Left renal pelvis (tissue), 4 donors: ENCODE measurements at places on chromosomes 13 and 19.
A peak's percentile ranks its signal among the peaks of the same experiment; 100 is the strongest.

GRCh38 chr13:22161871-22162270, 491.0 kb downstream of the FGF9 start:
- no peak for DNase-seq

DNA sequence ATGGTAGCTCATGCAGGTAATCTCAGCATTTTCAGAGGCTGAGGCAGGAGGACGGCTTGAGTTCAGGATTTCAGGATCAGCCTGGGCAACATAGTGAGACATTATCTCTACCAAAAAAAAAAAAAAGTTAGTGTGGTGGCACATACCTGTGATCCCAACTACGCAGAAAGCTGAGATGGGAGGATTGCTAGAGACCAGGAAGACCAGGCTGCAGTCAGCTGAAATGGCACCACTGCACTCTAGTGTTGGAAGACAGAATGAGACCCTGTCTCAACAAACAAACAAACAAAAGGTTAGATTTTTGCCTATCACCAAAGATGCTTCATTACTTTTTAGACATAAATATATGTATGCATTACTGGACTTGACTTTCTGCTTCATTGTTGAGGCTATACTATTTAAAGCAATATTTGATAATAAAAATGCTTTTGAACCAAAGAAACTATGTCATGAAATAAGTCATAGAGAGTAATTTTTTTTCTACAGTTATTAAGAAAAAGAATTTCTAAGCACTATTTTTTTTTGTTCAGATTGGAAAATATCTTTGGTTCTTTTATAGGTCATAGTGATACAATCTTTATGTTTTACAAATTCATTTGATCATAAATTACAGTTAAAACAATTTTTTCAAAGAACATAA, 1180.1 kb upstream of the ATXN8OS start:
- peak; percentile 21 for DNase-seq

DNA sequence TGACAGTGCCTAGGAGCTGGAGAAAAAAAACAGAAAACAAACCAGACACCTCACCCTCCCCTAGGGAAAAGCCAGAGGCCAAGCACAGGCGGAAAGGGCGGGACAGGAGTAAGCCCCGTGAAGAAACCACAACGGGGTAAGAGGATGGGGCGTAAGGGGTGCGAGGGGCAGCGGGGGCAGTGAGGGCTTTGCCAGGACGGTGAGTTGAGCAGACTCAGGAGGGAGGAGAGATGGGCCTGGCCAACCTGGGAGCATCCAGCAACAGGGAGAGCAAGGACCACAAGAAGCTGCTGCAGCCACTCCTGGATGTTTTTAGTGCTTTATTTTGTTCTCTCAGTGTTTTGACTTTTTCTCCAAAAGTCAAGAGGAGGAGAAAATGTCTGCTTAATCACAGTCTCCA, 114.1 kb upstream of the SOX1 start:
- no peak for DNase-seq

GRCh38 chr13:95745289-95745688, 68.3 kb downstream of the DNAJC3 start:
- DNase-seq, result no peak

DNA sequence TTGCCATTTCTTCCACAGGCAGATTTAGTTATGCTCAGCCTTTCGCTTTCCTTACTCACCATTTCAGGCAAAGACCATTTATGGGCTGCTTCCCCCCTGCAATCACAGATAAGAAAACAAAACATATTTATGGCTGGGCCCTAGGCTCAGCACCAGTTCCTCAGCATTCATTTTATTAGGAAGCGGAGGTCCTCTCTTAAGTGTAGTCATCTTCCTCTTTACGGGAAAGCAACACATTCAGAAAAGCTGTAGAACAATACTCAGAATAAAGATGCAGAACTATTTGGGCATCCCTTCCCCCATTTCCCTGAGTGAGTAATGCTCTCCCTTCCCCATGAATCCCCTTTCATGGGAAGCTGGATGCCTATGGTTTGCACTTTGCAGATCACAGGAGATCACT, 27.9 kb downstream of the FLT1 start:
- no peak for DNase-seq

DNA sequence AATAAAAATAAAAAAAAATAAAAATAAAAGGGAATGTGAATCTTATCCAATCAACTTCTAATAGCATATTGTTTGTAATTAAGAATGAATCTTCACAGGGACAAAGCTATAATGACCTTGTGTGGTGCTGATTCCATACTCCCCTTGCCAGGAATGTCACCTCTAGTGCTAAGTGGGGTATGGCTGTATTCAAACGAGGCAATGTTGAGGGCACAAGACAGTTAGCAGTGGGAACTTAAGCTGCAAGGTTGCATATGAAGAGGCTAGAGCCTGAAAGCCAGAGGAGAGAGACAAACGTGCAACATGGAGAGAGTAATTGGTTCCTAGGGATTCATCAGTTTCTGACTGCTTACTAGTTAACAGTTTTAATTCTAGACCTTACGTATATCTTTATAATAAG, 43.9 kb upstream of the CSNK1A1L start:
- no peak for DNase-seq

DNA sequence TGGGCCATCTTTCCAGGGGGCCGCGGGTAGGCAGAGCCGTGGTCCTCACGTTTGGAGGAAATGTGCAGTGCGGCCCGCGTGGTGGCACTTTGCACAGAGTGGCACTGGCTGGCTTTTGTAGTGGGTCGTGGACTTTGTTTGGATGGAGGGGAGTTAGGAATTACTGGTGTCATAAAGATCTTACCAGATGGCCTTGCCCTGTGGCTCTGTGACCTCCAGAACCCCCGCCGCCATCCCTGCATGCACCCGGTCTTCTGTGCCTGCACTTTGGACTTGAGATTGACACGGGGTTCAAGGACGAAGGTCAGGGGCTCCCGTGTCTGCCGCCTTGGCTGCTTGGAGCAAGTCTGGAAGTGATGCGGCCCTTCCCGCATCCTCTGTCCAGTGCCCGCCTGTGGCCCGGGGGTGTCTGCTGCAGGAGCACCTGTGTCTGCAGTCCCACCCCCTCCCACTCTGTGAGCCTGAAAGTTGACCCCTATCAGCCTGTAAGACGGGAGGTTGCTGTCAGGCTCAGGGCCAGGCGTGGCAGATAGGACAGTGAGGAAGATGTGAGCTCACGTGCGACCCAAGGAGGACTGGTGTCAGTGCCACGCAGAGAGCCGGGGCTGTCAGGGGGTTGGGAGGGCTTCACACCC, 2.2 kb downstream of the GNA11 start:
- DNase-seq, result no peak

- no peak for DNase-seq
Observed at GRCh38 chr19:7751157-7751783, 3.9 kb upstream of the CD209 start.

DNA sequence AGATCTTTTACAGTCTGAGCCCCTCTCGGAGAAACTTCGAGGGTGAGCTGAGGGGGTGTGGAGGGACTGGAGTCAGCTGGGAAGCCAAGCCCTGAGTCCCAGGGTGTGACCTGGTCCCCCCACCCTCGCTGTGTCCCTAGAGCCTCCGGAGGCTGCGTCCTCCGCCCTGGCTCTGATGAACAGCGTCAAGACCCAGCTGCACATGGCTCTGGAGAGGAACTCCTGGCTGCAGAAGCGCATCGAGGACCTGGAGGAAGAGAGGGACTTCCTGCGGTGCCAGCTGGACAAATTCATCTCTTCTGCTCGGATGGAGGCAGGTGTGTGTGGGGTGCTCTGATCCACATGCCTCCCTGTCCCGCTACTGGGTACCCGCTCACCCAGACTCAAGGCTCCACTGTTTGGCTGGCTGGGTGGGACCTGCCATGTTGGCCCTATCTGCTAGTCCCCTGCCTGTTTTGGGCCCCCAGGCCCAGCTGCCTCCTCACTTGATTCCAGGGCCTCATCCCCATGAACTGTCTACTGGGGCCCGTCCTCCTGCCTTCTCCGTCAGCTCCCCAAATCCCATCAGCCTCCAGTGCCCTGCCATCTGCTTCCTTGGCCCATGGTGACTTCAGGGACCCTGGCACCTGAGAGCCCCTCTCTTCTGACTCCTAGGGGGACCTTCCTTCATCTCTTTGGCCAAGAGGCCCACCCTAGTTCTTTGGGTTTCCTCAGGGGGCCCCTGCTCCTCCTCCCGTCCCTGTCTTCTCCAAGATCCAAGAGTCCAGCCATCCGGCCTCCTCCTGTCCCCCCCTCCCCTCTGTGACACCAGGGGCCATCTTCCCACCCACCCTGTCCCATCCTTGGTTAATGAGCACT, 1.5 kb downstream of the CCDC106 start:
- no peak for DNase-seq

DNA sequence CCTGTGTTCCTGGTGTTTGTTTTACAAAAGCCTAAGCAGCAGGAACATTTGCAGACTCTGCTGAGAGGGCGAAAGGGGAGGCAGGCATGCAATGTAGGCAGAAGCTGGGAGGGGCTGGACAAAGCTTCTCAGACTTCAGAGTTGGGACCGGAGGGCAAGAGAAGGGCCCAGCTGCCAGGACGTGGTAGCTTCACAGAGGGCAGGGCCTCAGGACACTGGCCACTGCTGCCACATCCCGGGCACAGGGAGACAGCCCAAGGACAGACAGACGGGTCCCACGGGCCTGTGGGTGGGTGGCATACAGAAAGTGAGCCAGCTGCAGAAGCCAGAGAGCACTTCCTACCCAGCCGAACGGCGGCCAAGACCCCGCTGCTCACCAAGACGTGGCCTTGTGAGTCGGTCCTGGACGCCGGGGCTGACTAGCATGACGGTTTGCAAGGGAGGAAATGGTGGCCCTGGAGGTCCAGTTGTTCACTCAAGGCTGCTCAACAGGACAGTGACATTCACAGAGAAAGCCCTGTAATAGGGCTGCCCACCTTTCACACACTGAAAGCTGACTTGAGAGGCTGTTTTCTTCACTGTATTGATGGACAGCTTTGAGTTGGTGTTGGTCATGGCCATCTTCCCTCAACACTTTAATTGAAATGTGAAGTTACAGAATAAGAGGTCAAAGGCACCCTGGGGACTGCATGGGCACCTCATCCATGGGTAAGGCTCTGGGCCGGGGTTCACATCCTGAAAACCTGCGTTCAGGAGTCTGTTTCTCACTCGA, 23.7 kb upstream of the TFDP1 start:
- DNase-seq, result no peak

- no peak for DNase-seq
Observed at GRCh38 chr13:114248011-114248410, 13.3 kb downstream of the CDC16 start.

GRCh38 chr13:86402500-86402899, 603.3 kb upstream of the SLITRK6 start:
- DNase-seq, result no peak

GRCh38 chr19:46463516-46463915, 7.8 kb downstream of the PNMA8A start:
- no peak for DNase-seq

DNA sequence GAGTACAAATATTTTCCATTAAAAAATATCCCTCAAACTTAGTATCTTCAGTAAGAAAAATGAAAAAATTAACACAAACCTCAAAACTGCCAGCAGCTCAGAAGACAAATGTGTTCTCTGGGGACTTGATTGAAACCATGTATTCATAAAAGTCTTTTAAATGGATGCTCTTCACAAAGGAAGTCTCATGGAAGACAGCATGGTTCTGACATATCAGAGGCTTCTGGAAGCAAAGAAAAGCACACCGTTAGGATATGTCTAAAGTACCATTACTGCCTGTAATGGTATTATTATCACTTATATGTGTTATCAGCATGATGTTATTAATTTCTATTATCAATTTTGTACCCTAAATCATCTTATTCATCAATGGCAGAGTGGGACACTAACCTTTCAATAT, 302.8 kb downstream of the ENOX1 start:
- no peak for DNase-seq

DNA sequence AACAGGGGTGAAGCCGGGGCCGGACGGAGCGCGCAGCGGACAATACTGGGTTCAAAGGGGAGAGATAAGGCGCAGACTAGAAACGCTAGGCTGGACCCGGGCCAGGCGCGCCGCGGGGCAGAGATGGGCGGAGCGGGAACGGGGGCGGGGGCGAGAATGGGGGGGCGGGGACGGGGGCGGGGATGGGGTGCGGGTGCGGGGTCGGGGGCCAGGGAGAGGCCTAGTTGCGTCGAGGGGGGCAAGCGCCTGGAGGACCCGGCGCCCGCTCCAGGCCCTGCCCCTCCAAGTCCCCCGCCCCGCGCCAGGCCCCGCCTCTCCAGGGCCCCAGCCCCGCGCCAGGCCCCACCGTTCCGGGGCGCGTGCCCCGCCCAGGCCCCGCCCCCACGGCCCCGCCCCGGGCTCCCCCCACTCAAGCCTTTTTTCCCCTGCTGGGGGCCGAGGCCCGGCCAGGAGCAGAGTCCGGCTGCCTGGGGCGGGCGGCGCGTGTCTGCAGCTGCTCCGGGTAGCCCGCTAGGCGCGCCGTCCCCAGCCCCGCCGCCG, at the start of gene CERS4:
Gene CERS4 (plus strand): TSS at position 449 of the 540 bp plus-strand sequence. CDS start 41,707 bp downstream, outside the sequence.
- peak; percentile 48 for DNase-seq

DNA sequence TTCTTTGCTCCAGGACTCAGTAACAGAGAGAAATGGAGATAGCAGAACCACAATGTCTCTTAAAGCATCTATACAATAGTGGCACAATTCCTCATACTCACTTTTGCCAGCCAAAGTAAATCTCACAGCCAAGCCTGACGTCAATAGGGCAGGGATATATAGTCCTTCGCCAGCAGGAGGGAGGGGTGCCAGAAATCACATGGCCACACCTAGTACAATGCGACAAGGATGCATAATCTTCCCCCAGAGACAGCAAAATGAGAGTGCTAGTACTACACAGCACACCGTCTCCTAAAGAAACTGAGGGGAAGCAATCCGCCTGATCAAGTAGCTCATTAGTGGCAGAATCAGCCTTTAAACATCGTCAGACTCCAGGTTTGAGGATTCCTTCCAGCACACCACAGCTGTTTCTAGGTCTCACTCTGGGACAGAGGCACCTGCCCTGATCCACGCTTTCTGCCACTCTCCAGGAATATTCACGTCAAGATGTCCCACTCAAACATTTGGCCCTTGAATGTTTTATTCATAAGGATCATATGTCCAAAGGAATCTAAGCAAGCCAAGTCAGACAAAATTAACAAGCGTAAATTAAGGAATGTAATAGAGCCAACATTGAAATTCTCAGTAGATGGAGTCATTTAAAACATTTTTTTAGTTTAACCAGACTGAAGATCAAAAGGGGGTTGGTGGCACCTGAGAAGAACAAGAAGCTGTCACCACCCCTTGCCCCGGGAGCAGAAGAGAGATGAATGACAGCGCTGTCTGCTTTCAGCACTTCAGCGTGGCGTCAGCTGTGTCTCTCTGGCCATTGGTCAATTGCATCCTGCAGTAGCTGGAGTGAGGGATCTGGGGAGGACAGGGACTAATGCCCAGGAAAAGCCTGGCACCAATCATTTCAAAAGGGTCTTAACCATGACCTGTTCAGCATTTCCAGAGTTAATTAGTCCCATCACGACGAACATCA, 63.5 kb upstream of the SERP2 start:
- no peak for DNase-seq

DNA sequence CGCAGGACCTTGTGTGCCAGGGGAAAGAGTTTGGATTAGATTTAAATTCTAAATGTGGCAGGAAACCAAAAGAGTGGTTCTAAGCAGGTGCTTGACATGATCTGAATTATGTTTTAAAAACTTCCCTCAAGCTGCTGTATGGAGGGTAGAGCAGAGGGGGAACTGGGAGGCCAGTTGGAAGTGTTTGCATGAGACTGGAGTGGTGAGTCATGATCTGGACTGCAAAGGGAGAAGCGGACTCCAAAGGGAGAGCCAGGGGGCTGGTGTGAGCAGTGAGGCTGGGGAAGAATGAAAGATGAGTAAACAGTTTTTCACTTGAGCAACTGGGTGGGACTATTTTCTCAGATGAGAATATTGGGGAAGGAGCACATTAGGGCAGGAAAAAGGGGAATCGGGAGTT, 206.1 kb downstream of the DNAJC15 start:
- no peak for DNase-seq
